ENCODE measurements at places on chromosomes 3 and 15. TPM values are rescaled to one million over a fixed set of nuclear protein-coding genes. Genes with fewer than 3 reads are reported as not detected.

Gene CCDC39
- total RNA-seq: not detected

Gene GP5
- total RNA-seq: 0.33 TPM

- H3K4me3 ChIP-seq: peak overlapping the region; percentile 10
- peak; percentile 90 for DNase-seq
- H3K4me1 ChIP-seq: no peaks in the 10 kb centered on the region
- H3K27ac ChIP-seq: no peak overlapping the region
Observed at GRCh38 chr3:184568924-184569829, 7.6 kb downstream of the EPHB3 start.

DNA sequence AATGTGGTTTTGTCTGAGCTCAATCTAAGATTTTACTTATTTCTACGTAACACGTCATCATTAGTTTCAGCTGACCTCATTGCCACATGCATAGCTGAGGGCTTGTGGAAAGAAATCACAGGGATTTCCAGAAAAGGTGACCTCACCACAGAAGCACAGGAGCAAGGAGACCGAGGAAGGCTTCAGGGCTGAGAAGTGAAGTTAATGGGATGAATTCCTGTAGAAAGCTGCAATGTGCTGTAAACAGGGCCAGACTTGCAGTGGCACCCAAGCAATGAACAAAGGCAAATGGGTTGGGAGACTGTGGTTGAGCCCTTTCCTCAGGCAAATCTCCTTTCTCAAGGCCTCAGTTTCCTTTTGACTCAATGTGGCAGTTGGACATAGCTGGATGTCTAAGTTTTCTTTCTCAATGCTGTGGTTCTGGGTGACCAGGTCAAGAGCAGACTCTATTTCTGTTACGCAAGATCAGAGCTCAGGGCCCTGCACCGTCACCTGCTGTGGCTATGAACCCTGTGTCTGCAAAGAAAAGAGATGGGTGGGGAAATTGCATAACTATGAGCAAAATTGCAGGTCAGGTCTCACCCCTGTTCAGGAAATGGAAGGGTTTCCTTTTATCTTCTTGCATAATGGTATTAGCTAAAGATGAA, 252.2 kb upstream of the TBL1XR1 start:
- DNase-seq: no peak
- H3K27ac ChIP-seq: no peak overlapping the region
- no peaks in the 10 kb centered on the region for H3K27me3 ChIP-seq
- H3K4me3 ChIP-seq: no peak overlapping the region

- H3K27me3 ChIP-seq: no peaks in the 10 kb centered on the region
- H3K27ac ChIP-seq: no peak overlapping the region
- no peak for DNase-seq
- no peak overlapping the region for H3K4me3 ChIP-seq
Observed at GRCh38 chr3:100277255-100277800, 16.5 kb downstream of the TBC1D23 start.
